ENCODE measurements at places on chromosomes 1 and 21.

DNA sequence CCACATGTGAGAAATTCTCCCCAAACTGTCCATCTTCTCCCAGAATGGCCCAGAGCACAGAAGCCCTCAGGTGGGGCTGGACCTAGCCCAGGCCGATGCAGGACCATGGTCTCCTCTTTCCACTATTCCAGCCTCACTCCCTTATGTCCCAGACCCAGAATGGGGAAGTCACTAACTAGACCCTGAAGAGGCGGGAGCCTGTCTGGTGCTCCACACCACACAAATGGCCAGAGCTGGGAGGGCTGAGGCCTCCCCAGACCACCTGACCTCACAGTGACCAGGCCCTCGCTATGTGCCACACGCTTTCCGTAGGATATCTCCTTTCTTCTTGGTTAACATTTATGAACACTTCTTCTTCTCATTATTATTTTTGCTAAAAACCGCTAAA, 54.9 kb upstream of the EDN2 start:
- no peak for DNase-seq

DNA sequence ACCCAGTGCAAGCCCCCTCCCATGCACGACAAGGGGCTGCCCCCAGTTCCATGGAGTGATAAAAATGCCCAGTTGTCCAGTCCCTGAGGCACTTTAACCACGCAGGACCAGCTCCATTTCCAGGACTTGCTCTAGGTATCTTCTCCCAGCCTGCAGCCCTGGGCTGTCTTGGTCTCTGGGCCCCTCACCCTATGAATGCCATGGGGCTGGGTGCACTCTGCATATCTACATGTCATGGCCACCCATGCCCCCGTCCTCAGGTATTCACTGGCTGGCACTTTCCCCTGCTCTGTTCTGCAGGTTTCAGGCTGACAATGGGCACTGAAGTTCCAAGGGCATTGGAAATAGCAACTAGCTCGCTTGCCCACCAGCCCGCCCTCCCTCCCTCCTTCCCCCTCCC, 19.6 kb upstream of the C1orf174 start:
- DNase-seq, result no peak

DNA sequence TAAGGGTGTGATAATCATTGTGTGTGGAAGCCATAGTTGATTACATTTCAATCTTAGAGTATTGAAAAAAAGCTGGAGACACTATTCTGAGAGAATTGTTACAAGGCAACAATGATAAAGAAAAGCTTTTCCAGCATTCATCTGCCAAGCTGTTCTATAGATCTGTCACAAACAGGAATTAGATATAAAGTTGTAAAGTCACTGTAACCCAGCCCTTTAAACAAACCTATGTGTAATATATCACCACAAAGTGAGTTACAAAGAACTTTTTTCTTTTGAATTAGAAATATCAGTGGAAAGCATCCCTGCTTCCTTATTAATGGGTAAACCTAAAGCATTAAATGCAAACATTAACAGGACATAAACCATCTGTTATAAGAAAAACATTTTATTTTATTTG, 55.4 kb downstream of the RPAP2 start:
- DNase-seq, result no peak

DNA sequence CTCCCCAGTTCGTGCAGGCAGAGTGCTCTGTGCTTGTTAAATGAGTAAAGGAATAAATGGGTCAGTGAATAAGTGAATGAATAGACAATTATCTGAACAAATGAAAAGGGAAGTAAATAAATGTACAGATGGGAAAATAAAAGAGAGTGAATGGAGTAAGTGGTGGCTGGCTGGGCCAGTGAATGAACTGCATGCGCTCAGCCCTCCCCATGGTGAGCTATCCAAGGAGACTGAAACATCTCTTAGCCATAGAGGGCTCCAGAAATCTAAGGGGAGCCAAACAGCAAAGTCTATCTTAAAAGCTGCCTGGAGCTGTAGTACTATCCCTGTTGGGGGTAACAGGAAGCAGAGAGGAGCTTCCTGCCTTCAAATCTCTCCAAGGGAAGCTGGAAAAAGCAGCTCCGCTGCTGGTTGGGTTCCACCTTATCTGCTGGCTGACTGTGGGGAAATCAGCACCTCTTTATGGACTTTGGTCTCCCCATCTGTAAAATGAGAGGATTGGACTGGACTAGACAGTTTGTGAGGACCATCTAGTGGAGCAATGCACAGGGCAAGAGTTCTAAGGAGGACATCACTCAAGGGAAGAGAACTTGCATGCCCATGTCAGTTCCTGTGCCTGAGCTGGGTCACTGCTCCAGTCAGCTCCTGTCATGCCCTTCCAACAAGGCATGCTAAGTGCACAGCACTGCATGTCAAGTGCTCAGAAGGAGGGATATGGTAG, 77.9 kb downstream of the TRABD2B start:
- DNase-seq, result no peak

GRCh38 chr1:6008084-6008415, 15.8 kb upstream of the NPHP4 start:
- DNase-seq, result no peak

DNA sequence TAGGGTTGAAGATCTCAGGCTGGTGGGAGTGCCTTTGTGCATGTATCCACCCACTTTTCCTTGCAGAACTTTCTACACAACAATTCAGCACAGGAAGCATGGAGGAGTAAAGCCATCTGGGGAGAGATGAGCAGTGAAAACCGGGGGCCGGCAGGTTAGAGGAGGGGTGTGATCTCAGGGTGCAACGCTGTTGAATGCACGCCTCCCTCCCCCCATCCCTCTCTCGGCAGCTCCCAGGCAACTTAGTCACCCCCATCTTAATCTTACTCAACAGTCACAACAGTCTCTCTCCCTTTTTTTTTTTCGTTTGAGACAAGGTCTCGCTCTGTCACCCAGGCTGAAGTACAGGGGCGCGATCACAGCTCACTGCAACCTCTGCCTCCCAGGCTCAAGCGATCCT, 16.6 kb upstream of the ABCG1 start:
- DNase-seq, result no peak

GRCh38 chr1:239858057-239858456, 233.6 kb upstream of the FMN2 start:
- DNase-seq, result no peak

DNA sequence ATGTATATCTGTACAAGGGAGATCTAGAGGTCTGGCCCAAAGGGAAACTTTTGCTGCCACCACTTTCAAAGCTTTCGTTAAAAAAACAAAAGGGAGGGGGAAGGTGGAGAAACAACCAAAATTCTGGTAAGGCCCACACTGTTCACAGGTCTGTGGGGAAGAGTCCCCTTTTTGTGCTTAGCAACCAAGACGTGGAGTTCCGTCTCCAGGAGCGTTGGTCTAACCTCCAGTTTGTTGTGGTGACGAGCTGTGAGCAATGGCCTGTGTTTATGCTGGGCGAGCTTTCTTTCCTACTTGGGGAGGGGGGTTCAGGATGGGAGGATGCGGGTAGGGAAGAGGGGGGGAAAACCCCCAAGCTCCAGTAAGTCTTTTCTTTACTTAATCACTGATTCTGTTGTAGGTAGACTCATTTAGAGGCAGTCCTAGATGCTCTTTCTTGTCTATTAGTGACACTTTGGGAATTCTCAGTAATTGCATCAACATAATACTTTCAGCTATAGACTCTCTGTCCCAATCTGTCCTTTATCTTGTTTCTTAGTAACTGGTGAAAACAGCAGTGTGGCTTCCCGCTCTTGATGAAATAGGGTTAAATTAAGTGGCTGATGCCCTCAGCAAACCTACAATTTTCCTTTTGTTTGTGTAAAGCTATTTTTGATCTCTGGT, 1.5 kb downstream of the HIPK1 start:
- no peak for DNase-seq

- DNase-seq, result no peak
Observed at GRCh38 chr1:57146100-57146499, 180.3 kb upstream of the C8B start.

GRCh38 chr1:161164901-161165610, 1.2 kb upstream of the PPOX start:
- no peak for DNase-seq

- DNase-seq, result no peak
Observed at GRCh38 chr1:36436821-36437220, 13.4 kb downstream of the OSCP1 start.

DNA sequence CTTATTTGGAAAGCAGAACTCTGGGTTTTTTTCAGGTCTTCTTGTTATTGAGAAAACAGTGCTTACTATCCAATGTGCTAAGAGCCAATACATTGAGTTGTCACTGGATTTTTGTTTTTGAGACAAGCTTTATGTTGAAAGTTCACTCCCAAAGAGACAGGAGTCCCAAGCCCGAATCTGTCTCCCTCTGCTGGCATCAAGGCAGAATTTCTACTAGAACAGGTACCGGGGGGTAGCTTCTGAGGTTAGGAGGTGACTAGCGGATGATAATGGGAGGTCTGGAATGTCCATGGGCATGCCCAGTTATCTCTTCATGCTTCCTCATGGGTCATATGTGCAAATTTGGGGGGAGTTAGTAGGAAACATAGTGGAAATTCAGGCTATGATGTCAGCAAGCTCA, 25.1 kb downstream of the ZNF124 start:
- no peak for DNase-seq

GRCh38 chr1:75768016-75768415, 18.0 kb upstream of the RABGGTB start:
- DNase-seq, result no peak

GRCh38 chr1:174364996-174365736, 82.6 kb upstream of the GPR52 start:
- DNase-seq, result no peak

GRCh38 chr1:224328644-224329043, 1.3 kb downstream of the NVL start:
- DNase-seq, result no peak

- no peak for DNase-seq
Observed at GRCh38 chr1:85220756-85221201, 20.0 kb upstream of the SYDE2 start.

GRCh38 chr1:89085781-89086180, 20.8 kb upstream of the GBP1 start:
- peak; percentile 45 for DNase-seq

DNA sequence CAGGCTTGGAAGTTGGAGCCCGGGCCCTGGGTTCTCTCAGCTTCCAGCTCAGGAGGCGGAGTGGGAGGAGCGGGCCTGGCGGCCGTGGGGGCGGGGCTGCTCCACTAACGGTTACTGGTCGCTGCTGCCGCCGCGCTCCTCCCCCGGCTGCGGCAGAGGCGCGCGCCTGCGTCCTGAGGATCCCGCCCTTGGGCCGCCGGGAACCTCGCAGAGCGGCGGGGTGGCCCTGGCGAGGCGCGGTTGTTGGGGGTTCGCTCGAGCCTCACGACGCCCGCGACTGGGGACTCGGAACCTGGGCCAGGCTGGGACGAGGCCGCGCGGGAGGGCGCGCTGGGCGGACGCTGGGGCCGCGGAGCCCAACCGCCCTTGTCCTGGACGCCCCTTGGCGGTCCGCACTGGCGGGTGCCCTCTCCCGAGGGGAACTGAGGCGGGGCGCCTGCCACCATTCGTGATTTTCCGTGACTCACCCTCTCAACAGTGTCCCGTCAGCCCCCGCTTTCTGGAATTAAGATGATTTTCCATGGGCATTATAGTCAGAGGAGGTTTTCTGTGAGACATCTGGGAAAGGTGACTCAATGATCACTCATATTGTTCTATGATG, 34.1 kb downstream of the OR2G3 start:
- DNase-seq, result no peak

DNA sequence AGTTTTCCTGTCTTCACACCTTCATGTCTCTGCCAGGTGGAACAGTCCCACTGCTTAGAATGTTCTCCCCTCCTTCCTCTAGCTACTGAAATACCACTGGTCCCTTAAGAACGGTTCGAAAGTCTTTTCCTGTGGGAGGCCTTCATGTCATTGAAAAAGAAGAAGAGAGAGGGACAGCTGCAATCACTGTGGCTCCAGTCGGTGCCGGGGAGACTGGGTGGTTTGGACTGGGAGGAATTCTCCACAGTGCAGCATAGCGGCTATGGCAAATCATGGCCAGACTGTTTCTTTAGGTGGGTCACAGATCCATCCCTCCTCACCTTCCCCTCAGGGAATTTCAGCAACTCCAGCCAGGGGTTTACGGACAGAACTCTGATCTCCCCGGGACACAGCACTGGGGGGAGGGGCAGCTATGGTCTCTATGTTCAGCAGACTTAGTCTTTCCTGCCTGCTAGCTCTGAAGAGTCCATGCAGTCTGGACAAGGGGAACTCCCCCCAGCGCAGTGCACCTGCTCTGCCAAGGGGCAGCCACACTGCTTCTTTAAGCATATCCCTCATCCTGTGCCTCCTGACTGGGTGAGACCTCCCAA, 567.2 kb downstream of the SMYD3 start:
- DNase-seq, result no peak

- DNase-seq, result no peak
Observed at GRCh38 chr1:193654951-193655735, 468.7 kb upstream of the B3GALT2 start.

GRCh38 chr1:31762726-31763670, 1.1 kb downstream of the ADGRB2 start:
- DNase-seq, result peak; percentile 61

GRCh38 chr1:110062612-110063011, 7.9 kb downstream of the ALX3 start:
- peak; percentile 91 for DNase-seq

GRCh38 chr1:9293533-9294404, 1.1 kb downstream of the SPSB1 start:
- no peak for DNase-seq

DNA sequence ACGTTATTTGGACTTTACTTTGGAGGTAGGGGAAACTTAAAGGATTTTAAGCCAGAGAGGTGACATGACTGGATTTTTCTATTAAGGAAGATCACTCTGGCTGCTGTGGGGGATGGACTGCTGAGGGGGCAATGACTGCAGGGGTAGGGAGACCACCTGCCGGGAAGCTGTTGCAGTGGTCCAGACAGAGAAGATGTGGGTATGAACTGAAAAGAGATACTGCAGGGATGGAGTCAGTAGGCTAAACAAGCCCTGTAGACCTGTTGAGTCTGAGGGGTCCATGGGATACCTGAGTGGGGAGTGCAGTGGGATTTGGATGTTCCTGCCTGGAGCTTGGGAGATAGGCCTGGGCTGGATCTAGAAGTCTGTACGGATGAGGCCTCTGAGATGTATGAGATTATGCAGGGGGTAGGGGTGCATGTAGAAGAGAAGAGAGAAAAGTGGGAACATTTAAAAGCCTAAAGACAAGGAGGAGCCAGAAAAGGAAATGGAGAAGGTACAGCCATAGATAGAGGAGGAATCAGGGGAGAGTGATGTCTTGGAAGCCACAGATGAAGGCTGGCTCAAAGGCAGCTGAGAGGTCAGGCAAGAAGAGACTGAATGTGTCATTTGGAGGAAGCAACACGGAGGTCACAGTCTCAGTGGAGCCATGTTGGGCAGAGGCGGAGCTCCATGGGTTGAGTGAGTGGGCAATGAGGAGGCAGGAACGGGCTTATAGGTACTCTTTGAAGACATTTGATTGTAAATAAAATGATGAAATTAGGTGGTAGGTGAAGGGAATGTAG, 25.9 kb upstream of the KCNA2 start:
- DNase-seq, result no peak
